ENCODE measurements at places on chromosomes 12 and 14. TPM values are rescaled to one million over a fixed set of nuclear protein-coding genes. Genes with fewer than 3 reads are reported as not detected.

The MGAT4C gene
- polyA plus RNA-seq = 1.8 TPM

The TTC6 gene
- polyA plus RNA-seq = 9.7 TPM

The PRPH gene
- polyA plus RNA-seq = 1.2 TPM

The CBX5 gene
- 114 TPM for polyA plus RNA-seq

The EXOC3L4 gene
- polyA plus RNA-seq = 4.7 TPM

The MMP14 gene
- 216 TPM for polyA plus RNA-seq

The MCRS1 gene
- polyA plus RNA-seq = 46.4 TPM

The KRT72 gene
- 0.46 TPM for polyA plus RNA-seq

The LUM gene
- 1,274 TPM for polyA plus RNA-seq

The NKX2-1 gene
- polyA plus RNA-seq = 148 TPM

The ZNF268 gene
- polyA plus RNA-seq = 25.5 TPM

The EML1 gene
- polyA plus RNA-seq = 32.8 TPM

DNA sequence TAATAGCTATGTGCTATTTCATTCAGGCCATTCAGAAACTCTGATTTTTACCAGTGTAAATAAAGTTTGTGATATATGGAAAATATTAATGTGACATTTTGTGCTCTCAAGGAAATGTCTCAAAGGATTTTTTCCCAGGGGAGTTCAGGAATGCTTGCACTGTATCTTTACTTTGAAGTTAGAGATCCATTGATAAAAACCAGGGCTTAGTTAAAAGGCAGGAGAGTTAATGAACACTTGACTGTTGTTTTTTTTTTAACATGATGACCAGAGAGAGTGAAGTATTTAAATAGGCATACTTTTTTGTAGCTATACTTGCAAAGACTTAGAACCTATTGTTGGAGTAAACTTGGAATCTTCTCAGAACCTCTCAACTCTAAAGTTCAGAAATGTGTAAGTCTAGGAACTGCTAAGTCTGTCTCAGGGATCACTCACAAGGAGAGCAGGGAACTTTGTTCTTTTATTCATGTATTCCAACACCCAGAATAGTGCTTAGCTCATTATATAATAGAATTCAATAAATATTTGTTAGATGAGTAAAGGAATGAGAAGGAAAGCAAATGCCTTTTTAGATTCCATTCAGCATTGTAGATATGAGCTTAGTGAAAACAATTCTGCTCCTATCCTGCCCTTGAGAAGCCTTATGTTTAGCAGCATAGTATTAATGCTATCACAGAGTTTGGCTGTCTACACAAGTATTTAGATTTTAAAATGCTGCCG is 117.5 kb downstream of the DAAM1 start:
- DNase-seq = no peak

- DNase-seq = no peak
These were observed 473.1 kb downstream of the ETNK1 start for GRCh38 chr12:23098110-23098509.

GRCh38 chr12:56487448-56488040 is 417 bp downstream of the GLS2 start:
- DNase-seq = peak; percentile 18

DNA sequence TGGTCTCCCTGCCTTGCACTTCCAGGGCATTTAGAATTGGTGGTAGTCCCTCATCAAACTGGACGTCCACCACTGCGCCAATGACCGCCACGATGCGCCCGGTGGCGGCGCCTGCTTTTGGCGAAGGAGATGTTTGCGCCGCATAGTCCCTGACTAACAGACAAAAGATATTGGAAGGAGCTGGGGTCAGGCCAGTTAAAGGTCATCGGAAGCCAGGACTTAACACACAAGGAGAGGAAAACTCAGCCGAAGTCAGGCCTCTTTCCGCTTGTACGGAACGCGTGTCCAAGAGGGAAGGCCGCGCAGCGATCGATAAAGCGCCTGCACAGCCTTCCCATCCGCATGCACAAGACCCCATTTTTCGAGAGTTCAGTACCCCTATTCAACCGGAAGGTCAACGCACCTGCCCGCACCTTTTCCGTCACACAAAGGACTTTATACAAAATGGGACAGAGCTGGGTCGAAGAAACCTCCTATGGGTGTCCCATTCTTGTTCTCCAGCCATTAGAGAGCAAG is 525 bp downstream of the ATP5F1B start:
- DNase-seq = no peak

GRCh38 chr12:49647827-49648711 is 24.7 kb downstream of the PRPF40B start:
- no peak for DNase-seq

GRCh38 chr12:39620659-39621658 is 1.4 kb upstream of the ABCD2 start:
- DNase-seq = peak; percentile 1

DNA sequence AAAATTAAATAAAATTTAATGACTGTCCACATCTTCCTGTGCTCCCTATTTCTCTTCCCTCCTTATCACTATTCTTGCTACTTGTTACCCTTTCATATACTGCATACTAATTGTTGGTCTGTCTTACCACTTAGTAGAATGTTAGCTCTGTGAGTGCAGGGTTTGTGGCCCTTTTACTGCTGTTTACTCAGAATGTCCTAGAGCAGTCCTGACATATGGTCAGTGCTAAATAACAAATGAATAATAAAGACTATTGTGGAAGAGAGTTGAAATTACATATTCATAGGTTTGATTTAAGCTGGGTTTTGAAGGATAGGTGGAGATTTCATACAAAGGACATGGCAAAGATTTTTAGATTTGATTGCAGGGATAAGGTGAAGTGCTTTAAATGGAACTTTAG is 24.5 kb downstream of the KTN1 start:
- no peak for DNase-seq

DNA sequence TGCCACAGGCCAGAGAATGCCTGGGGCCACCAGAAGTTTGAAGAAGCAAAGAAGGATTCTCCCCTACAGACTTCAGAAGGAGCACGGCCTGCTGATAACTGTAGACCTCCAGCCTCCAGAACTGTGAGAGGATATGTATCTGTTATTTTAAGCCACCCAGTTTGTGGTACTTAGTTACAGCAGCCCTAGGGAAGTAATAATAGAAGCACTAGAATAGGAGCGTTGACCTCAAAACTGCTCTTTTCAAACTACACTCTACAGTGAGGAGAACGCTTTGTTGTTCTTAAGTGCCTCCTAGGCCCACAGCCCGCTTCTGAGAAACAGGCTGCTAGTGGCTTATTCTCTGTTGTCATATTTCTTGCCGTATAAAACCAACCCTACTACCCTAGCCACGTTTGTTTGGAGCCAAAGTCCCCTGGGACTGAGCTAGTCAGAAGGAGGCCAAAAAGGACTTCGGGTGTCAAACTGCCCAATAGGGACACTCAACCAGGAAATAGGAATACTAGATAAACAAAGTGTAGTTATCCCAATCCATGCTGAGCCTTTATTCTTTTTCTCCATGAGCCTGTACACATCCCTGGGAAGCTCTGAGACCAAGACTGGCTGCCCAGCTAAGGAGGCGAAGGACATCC is 38.5 kb upstream of the FRS2 start:
- no peak for DNase-seq

- no peak for DNase-seq
These were observed 74.6 kb upstream of the OSBPL8 start for GRCh38 chr12:76634133-76634532.

DNA sequence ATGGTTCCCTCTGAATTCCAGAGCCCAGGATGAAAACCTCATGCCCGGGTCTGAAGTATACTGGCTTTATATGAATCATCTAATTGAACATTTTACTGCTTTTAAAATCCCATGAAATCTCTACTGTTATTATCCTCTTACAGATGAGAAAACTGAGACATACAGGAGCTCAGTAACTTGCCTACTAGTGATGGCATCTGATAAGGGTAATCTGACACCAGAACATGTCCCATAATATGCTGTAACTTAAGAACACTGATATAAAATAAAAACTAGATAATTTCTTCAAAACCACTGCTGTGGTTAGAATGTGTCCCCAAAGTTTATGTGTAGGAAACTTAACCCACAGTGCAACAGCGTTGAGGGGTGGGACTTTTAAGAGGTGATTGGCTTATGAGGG is 219.6 kb upstream of the TMTC1 start:
- DNase-seq = no peak

GRCh38 chr14:20262642-20263128 is 23.6 kb downstream of the OR11H4 start:
- no peak for DNase-seq

GRCh38 chr14:101571004-101571403 is 9.7 kb downstream of the DIO3 start:
- DNase-seq = no peak

DNA sequence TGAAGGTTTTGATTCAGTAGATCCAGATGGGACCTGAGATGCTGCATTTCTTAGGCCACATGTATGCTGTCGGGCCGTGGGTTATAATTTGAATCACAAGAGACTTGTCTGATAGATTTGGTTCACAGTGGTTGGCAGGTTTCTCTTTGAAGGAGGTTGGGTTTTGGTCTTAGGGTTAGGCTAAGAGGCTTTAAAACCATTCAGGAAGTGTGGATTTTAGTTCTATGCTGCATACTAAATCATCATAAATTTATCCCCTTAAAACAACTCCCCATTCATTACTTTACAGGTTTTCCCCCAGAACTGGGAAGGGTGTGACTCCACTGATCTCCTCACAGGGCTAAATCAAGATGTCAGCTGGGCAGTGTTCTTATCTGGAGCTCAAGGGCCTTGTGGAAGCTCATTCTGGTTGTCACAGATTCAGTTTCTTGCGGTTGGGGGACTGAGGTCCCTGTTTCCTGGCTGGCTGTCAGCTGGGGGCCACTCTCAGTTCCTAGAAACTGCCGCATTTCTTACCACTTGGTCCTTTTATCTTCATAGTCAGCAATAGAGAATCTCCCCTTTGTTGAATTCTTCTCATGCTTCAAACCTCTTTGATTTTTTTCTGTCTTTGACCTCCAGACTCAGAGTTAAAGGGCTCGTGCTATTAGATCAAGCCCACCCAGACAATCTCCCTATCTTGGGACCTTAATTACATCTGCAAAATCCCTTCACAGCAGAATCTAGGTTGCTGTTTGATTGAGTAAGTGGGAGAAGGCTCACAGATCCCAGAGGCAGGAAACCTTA is 20.6 kb upstream of the PCNX1 start:
- no peak for DNase-seq

DNA sequence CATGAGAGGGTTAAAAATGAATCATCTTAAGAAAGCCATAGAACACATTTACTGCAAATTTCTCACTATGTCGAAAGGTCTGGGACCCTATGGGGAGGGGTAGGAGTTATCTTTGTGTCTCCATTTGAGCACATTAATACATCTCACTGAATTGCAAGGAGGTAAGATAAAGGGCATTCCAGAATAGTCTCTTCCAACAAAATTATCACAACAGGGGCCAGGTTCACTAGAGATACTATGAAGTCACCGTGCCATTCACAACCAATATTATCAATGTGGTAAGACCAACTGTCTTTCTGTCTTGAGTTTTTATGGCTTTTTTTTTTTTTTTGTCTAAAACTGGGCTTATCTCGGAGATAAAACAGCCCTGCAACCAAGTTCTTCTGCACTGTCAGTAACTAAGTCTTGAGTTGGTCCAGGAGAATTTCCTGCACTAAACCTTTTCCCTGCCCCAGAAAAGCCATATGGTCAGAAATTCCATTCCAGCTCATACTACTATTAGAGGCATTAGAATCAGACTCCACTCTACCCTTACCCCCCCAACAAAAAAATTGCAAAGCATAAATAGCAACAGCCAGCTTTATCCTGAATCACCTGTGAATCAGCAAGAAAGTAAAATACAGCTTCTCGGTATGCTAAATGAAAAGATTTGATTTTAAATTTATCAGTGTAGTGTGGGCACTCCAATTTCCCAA is 79.7 kb downstream of the PTPRR start:
- DNase-seq = no peak

DNA sequence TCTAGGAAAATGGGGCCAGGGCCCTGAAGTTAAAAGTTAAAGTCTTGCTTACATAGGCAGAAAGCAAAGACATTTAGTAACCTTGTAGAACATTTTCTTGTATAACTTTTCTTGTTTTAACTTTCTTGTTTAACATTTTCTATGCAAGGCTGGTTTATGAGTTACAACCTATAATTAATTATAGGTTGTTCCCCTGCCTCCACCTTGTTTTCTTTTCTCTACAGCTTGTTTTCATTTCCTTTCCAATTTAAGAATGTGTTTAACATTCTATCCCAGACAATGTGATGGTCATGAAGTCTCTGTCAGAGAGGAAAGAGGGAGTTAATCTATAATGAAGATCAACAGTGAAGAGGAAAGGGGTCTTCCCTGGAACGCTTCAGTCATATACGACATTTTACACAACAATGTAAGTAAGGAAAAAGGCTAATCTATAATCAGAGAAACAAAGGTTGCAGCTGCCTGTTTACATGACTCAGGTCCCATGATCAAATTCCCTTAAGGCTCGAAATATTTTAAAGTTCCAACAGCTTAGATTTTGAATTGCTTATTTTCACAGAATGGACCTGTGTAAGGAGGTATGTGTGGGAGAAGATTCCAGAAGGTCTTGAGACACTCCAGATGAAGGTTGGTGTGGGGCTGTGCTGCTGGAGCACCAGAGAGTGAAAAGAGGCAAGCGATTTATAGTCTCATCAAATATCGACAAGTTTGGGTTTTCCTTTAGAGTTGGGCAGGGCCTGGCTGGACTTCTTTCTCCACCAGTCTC is 34.2 kb upstream of the TCL1B start:
- DNase-seq = no peak

GRCh38 chr14:103288076-103288766 is 45.8 kb upstream of the EIF5 start:
- no peak for DNase-seq

- DNase-seq = no peak
These were observed 5.3 kb upstream of the PPP1R1A start for GRCh38 chr12:54593725-54594124.

GRCh38 chr12:5573390-5573789 is 141.5 kb downstream of the NTF3 start:
- no peak for DNase-seq

DNA sequence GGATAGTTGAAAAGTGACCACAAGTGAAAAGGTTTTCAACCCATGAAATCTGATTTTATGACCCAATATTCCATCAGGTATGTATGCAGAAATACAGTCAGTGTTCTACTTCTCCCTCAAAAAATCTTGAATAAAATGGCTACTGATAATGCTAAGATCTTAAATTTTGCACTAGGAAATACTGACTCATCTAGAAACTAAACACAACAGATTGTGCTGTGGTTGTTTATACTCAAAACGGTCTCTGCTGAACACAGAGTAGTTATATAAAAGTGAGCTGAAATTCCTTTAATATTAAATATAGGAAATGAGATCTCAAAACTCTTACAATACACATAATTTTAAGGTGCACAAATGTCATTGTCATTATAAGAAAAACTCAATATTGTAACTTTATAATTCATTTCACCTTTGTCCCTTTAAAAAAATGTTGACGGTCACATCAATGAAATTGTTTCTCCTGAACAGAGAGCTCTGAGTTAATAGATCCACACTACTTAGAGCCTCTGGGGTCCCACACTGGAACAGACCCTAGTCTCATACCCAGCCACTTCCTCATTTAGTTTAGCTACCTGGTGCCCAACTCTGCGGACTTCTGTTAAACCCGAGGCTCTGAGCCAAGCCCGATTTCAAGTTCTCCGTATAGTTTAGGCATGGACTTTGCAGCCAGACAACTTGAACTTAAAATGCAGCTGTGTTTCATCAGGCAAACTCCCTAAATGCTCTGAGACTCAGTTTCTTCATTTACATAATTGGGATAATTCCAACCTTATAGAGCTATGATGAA is 9.3 kb downstream of the COCH start:
- no peak for DNase-seq
